ENCODE measurements at places on chromosomes 12 and 14.
A peak's percentile ranks its signal among the peaks of the same experiment; 100 is the strongest.

DNA sequence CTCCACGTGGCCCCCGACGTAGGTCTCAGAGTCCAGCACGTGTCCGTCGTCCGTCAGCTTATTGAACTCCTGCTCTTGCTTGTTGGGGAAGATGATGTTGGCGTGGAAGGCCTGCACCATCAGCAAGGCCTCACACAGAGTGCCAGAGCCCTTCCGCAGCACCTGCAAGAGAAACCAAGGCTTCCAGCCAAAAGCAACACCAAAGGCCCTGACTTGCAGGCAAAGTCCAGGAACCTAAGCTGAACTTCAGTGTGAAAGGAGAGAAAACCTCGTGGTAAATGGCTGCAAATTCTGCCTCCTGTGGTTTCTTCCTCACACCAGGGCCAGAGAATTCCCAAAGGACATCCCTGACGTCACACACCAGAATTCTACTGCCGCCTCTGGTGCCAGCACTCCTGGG, 14.5 kb downstream of the POLE start:
- no peak for DNase-seq

GRCh38 chr12:62718762-62719426, 216.1 kb downstream of the PPM1H start:
- no peak for DNase-seq

GRCh38 chr14:92472860-92473259, 40.7 kb upstream of the RIN3 start:
- no peak for DNase-seq

DNA sequence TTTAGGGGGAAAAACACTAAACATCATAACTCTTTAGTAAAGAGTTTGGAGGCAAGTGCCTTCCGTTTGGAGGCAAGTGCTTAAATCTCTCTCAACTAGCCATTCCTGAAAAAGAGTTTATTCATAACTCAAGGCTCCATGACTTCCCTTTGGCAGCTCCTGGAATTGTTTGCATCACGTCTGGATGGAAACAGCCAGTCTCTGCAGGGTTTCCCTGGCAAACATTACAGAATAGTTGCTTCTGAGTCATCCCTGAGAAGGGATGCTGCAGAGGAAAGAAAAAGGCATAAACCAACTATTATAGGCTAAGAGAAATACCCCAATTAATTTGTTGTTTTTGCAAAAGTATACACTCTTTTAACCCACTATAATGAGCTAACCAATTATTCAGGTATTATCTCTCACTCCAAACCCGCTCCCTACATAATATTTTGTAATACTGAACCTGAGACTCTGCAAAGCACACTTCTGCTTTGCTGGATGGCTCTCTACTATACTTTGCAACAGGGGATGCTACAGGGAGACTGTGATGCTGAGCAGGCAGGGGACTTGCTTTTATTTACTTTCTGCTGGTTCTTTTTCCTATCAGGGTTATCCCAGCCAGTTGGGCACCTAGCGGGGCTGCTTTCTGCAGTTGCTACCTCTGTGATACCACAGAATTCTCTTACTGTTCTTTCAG, 497.7 kb downstream of the FUT8 start:
- DNase-seq: no peak

DNA sequence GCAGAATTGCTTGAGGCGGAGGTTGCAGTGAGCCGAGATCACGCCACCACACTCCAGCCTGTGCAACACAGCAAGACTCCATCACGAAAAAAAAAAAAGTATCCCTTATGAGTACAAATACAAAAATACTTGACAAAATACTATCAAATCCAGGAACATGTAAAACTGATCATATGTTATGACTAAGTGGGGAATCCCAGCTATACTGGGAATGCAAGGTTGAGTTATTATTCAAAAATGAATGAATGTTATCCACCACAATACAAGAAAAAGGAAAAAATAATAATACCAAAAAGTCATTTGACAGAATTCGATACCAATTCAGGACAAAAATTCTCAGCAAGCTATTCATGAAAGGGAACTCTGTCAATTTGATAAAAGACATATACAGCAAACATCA, 32.6 kb downstream of the MOK start:
- no peak for DNase-seq

GRCh38 chr12:46209914-46210872, 58.6 kb downstream of the SLC38A1 start:
- DNase-seq: peak; percentile 55

GRCh38 chr14:77505031-77505430, 6.4 kb upstream of the ISM2 start:
- no peak for DNase-seq

- DNase-seq: no peak
These were observed 6.7 kb upstream of the EML1 start for GRCh38 chr14:99786511-99786989.

GRCh38 chr14:99389174-99389826, 91.4 kb downstream of the SETD3 start:
- DNase-seq: peak; percentile 21

DNA sequence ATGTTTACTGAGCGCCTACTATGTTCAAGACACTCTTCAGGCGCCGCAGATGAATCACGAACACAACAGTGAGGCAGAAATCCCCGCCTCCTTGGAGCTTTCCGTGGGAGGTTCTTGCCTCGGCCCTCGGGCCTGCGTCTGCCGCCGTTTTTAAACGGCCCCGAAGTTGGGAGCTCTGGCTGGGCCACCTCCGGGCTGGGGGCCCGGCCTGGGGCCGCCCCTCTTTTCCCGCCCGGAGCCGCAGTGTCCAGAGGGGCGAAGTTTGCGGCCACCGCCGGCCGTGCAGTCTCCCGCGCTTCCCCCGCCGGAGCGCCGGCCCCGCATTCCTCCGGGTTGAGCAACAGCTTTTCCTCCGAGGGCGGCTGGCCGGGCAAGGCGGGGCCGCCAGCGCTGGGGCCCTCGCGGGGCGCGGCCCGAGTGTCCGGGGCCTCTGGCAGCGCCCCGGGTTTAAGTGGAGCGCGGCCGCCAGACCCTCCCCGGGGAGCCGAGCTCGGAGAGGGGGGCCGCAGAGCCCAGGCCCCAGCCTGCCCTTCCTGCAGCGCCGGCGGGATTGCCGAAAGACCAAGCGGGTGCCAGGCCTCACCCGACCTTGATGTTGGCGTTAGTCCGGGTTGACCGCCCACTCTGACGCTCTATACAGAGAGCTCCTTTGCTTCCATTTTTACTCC, 18.7 kb upstream of the CTDSP2 start:
- DNase-seq: peak; percentile 71

All from stimulated activated naive CD8-positive, alpha-beta T cell treated with anti-CD3 and anti-CD28 coated beads, Interleukin-15, amount 100 ng/mL, for 72 hours (primary cell).